ENCODE measurements at places on chromosomes 3 and 15. TPM values are rescaled to one million over a fixed set of nuclear protein-coding genes. Genes with fewer than 3 reads are reported as not detected.

DNA sequence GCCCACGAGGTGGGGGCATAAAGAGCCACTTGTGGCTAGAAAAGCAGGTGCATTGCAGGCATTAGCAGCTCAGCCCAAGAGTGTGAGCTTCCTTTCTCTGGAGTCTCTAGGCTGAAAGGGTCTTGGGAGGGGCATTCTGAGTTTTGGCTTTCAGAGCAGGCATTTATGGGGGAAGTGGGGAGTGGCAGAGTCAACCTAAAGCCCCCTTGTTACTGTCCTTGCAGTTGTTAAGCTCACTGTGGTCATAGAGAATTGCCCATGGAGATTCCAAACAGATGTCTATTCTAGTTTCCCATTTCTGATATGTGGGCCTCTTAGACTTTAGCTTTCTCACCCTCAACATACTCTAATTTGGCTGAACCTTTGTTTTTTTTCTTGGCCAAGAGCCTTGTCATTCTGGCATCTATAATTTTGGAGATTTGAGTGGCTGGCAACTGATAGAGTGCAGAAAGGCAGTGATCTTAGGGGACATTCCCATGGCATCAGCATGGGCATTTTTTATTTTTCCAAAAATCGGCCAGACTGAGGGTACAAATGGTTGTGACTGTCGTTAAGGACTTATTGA is 217.9 kb downstream of the THSD4 start:
- no peak for DNase-seq

DNA sequence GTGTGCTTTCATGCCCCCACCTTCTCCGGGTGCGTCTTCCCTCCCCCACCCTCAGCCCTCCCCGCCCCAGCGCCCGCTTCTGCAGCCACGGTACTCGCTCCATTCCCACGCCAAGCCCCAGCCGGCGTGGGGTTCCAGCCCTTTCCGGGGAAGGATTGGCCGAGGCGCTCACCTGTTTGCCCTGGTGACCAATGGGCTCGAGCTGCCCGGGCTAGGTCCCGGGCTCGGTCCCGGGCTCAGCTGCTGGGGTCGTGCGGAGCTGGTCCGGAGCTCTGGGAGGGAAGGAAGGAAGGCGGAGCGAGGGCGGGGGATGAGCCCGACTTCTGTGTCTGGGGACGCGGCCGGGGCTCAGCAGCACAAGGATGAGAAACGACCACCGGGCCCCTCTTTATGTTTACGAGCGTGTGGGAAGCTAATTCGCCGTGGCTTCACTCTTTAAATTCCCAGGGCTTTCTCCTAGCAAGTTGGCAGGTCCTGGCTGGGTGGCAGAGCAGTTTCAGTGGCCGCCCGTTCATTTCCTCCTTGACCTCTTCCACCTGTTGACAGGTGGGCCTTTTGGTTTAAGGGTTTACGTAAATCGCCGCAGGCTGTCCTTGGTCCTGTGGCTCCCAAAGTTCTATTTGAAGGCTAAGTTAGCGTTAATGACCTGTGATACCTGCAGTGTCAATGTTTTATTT is at the start of gene IGSF10:
Gene IGSF10, minus strand, starts transcription at position 288 of the 677 bp plus-strand sequence. CDS start 2,352 bp downstream, outside the sequence.
- DNase-seq, result peak; percentile 38

DNA sequence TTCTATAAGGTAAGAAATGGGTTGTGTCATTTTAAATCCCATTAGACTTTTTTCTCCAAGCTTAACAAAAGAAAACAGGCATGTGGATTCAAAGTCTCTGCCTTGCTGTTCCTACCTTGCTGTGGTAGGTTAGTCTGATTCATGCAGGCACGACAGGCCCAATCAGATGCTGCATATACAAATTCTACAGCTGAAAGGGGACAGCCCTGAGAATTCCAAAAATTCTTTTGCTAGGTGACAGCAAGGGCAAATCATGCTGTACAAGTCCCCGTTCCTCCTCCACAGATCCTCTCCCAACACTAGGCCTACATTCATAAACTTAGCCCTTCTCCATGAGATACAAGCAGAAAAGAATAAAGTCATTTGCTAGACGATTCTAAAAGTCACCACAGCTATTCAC is 161.2 kb upstream of the THBS1 start:
- DNase-seq, result no peak

DNA sequence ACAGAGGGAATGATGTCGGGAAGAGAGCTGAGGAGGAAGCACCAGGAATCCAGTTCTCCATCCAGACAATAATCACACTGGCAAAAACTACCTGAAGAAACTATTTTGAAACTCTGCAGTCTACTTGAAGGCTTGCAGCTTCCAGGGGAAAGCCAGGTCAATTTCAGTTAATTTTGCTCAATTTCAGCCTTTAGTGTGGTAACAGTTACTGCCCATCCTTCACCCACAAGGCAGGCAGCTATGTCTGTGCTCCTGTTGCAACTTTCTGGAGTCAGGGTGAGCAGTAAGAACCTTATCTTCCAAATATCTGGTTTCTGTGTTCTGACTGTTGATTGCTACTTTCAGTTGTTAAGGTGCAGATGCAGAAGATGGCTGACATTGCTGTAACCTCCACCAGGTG is 221.7 kb downstream of the ADAMTS17 start:
- no peak for DNase-seq

DNA sequence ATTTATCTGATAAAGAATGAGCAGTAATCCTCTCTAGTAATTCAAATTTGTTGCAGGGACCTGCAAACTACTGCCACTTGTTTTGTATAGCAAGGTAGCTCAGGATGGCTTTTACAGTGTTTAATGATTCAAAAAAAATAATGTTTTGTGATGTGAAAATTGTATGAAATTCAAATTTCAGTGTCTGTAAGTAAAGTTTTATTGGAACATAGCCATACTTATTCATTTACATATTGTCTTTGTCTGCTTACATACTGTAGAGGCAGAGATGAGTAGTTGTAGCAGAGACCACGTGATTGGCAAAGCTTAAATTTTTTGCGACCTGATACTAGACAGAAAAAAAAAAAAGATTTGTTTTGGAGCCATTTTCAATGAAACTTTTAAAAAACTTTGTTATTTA is 6.5 kb upstream of the UTS2B start:
- no peak for DNase-seq

CPNE9 gene
- polyA plus RNA-seq, result not detected

All from muscle of arm (tissue), 14 donors.